ENCODE measurements at places on chromosomes 4 and X.
A peak's percentile ranks its signal among the peaks of the same experiment; 100 is the strongest.

DNA sequence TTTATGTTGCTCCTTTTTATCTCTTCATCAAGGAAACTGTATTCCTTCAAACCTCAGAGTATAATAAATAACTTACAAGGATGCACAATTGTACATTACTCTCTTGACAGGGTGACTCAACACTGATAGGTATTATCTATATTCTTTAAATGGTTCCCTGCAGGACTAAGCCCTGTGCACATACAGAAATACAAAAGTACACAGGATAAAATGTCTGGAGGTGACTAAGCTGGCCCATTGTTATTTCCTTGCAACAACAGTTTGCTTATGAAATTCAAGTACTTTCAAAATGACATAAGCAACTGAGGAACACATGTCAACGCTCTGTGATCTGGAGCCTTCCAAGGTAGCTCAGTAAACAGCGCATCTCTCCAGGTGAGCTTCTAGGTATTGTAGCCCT lies 83.8 kb upstream of the RPL34 start:
- DNase-seq = no peak

GRCh38 chr4:83961575-83961974 lies 425.7 kb downstream of the GPAT3 start:
- peak; percentile 30 for DNase-seq

GRCh38 chr4:53697016-53697685 lies 105.9 kb upstream of the LNX1 start:
- no peak for DNase-seq

GRCh38 chr4:114312338-114312737 lies 286.3 kb upstream of the UGT8 start:
- DNase-seq = no peak

GRCh38 chr4:153750197-153750817 lies 9.5 kb downstream of the RNF175 start:
- peak; percentile 84 for DNase-seq
